ENCODE measurements at places on chromosomes 6 and 20.

DNA sequence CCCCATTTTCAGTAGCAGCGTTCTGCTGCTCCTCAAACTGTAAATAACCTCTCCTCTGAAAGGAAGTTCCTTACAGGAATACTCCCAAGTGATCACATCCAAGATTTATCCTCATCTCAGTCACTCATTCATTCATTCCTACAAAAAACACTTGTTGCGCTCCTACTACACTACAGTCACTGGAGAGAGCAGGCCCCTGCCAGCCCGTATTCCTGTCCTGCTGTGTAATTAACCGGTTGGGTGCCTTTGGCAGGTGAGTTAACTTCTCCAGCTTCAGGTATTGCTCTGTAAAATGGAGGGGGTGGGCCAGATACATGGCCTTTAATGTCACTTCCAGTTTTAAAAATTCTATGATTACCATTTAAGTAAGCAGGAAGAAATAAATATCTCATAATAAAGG is 15.0 kb upstream of the ZBTB24 start:
- DNase-seq = no peak

GRCh38 chr20:35742741-35743523 is 872 bp upstream of the RBM39 start:
- no peak for DNase-seq

- DNase-seq = no peak
These were observed 24.4 kb downstream of the MARCKS start for GRCh38 chr6:113881478-113881980.

DNA sequence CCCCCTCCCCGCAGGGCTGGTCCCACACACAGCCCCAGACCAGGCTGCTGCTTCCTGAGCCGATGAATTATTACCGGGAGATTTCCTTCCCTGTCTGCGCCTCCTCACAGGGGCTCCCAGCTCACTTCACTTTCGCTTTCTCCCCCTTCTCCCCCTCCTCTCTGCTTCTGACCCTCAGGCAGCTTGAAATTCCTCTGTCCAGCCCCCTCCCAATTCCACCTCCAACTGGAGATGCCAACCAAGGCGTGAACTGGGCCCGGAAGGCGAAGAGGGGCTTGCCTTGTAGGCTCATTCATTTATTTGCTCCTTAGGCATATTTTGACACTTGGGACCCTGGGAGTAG is 1.7 kb upstream of the TCF15 start:
- no peak for DNase-seq

GRCh38 chr20:40565001-40565681 is 123.9 kb downstream of the MAFB start:
- no peak for DNase-seq

DNA sequence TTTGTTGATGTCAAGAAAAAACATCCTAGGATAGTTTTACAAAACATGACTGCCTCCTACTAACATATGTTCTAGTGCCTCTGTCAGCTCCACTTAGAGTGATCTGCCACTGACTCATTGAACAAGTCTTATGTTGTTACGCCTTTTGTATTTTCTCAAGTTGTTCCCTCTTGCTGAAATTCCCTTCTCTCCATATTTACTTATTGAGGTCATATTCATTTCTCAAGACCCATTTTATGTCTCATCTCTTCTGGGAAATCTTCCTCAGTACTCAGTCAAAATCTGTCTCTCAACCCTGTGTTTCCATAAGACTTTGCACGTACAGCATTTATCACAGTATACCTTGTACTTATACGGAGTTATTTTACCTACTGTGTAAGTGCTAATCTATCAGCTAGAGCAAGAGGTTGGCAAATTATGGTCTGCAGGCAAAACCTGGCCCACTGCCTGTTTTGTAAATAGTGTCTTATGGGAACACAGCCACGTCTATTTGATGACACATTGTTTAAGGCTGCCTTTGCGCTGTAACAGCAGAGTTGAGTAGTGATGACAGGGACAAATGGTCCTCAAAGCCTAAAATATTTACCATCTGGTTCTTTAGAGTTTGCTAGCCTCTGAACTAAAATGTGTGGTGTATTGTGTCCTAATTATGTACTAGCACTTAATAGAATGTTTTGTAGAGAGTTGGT is 83.4 kb downstream of the ADGRB3 start:
- no peak for DNase-seq

- DNase-seq = no peak
These were observed 24.9 kb downstream of the KIF13A start for GRCh38 chr6:17962436-17963031.

GRCh38 chr20:47290008-47290407 is 66.5 kb downstream of the ZMYND8 start:
- DNase-seq = no peak

DNA sequence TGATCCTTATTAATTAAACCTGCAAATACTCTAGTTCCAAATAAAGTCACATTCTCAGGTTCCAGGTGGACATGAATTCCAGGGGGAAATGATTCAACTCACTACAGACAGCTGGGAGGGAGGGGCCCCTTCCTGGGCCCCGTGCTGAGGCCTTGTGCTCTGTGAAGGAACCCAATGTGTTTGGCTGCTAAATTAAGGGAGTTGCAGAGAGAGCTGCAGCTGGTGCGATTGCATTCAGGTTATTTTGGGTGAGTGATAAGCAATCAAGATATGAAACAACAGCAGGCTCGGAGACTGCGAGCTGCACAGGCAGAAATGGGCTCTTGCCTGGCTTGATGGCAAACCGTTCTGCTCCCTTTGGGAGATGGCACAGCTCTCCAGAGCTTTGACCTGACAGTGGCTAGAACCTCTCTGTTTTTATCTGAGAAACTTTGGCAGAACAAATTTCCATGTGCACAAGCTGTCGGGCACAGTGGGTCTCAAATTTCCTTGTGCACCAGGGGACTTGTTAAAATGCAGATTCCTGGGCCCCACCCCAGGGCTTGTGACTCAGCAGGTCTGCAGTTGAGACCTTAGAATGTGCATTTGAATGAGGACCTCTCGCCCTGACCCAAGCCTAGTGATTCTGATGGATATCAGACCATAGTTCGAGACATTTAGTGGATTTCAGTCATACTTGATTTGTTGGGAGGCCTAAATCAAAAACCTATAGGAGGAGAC is 9.8 kb downstream of the MAPK13 start:
- no peak for DNase-seq

DNA sequence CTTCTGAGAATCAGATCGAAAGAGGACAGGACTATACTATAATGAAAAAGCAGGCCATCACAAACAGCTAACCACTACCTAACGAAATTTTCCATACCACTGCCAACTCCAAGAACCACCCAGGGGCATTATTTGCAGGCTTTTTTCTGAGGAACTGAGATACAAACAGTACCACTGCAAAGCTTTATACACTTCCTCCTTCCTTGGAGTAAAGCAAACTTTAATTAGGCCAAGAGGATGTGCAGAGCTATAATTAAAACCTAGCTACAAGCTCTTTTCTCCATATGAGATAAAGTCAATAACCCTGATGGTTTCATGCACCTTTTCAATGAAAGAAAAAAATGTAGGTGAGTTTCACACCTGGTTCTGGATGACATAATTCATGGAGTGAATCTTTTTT is 68.5 kb downstream of the ELOVL5 start:
- DNase-seq = no peak

All from activated CD4-positive, alpha-beta T cell treated with anti-CD3 and anti-CD28 coated beads, Interleukin-2, amount 50 U/mL, for 24 hours (primary cell).